ENCODE measurements at places on chromosomes 7 and 10.

DNA sequence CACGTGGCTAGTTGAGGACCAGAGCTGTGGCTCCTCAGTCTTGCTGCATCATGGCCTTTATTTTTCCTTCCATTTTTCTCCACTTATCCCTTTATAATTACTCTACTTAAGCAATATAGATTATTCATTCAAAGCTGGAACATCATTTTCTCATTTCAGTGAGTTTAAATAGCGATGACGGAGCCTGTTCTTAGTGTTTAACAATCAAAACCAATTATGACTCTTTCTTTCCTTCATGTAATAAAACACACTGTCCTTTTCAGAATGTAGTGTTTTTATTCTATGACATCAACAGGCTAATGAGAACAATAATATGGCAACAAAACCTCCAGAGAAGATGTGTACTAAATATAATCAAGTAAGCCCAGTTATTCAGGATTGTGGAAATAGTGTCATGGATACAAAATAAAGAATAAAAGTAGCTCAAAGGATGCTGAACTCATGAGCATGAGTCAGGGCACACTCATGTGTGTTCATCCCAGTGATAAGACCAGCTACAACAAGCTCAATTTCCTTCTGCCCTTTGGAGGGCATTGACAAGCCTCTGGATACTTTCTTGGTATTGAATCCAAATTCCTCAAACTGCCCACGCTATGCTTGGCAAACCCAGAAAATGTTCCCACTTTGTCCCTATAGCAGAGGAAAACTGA lies 188.4 kb downstream of the CYP26A1 start:
- no peaks in the 10 kb centered on the region for H3K4me1 ChIP-seq
- no peak for DNase-seq
- no peak overlapping the region for H3K27ac ChIP-seq

DNA sequence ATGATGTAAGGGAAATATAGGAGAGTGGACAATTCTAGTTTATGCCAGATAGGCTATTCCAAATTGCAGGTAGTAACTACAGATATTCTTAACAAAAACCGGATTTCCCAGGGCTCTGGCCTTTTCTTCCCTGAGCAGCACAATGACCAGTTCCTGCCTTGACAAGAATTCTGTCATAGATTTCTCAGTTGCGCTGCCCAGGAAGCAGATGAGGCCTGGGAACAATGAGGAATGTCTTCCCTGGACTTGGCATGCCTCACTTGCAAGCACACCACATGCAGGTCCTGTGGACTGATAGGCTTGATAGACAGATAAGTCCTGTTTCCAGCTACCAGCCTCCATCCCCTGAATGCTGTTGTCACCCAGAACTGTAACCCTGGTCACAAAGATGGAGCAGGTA lies 174.5 kb upstream of the PRSS58 start:
- H3K4me1 ChIP-seq = no peaks in the 10 kb centered on the region
- H3K4me3 ChIP-seq = no peak overlapping the region
- DNase-seq = no peak
- H3K36me3 ChIP-seq = no peaks in the 10 kb centered on the region
- no peak overlapping the region for H3K27ac ChIP-seq

DNA sequence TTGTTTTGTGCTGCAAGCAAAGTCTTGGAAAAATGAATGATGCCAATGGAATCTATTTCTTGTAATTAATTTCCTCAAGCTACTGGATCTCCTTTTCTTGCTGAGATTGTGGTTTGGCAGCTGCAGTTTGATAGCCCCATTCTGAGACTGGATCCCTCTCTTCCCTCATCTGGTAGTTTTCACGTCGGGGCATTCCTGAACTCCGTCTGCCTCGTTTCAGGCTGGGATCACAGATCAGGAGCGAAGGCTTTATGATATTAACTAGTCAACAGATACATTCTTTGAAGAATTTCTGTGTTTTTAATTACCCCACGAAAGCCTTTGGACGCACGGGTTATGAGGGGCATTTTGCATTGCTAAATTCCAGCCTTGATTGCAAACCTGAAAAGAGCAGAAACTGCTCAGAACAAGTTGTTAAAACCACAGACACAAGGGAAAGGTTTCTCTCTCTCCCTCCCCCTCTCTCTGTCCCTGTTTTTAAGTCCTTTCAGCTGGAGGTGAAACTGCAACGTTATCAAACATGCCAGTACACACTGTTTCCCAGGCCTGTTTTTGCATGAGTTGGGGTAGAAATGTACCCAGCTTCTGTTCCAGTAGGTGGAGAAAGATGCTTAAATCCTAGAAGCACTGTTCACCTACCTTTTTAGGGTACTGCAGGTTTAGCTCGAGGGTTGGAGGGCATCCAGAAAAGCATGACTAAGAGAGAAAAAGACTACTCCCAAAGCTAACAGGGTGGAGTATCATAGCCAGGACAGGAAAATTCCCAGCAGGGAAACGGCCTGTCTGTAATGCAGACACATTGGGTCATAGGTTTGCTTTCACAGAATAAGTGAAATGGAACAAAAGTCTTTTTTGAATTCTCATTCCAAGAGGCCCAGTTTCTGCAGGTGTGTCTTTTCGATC lies 124.3 kb downstream of the CUX1 start:
- H3K27ac ChIP-seq = peak overlapping the region; percentile 16
- H3K27me3 ChIP-seq = no peaks in the 10 kb centered on the region
- peaks cover 6% of the 10 kb centered on the region for H3K4me1 ChIP-seq

GRCh38 chr10:74930965-74931364 lies 104.6 kb downstream of the KAT6B start:
- no peaks in the 10 kb centered on the region for H3K36me3 ChIP-seq
- no peak overlapping the region for H3K4me3 ChIP-seq
- no peaks in the 10 kb centered on the region for H3K27me3 ChIP-seq
- H3K4me1 ChIP-seq = no peaks in the 10 kb centered on the region
- no peak overlapping the region for H3K27ac ChIP-seq
- no peak for DNase-seq

GRCh38 chr10:94150541-94151184 lies 156.9 kb downstream of the PLCE1 start:
- no peaks in the 10 kb centered on the region for H3K4me1 ChIP-seq
- no peaks in the 10 kb centered on the region for H3K36me3 ChIP-seq
- no peak for DNase-seq
- no peaks in the 10 kb centered on the region for H3K27me3 ChIP-seq
- H3K27ac ChIP-seq = no peak overlapping the region
- H3K4me3 ChIP-seq = no peak overlapping the region

GRCh38 chr10:124744102-124745050 lies at the start of gene FAM53B:
TSS of gene FAM53B (minus strand) at chr10:124744378. CDS start at chr10:124706713, 37,665 bp downstream.
- peak within 1 kb of the TSS; percentile 97 for H3K27ac ChIP-seq
- H3K4me3 ChIP-seq = peak within 1 kb of the TSS; percentile 79
- H3K27me3 ChIP-seq = no peaks in the 10 kb centered on the region
- DNase-seq = peak; percentile 92
- H3K4me1 ChIP-seq = peaks cover 60% of the 10 kb centered on the region

DNA sequence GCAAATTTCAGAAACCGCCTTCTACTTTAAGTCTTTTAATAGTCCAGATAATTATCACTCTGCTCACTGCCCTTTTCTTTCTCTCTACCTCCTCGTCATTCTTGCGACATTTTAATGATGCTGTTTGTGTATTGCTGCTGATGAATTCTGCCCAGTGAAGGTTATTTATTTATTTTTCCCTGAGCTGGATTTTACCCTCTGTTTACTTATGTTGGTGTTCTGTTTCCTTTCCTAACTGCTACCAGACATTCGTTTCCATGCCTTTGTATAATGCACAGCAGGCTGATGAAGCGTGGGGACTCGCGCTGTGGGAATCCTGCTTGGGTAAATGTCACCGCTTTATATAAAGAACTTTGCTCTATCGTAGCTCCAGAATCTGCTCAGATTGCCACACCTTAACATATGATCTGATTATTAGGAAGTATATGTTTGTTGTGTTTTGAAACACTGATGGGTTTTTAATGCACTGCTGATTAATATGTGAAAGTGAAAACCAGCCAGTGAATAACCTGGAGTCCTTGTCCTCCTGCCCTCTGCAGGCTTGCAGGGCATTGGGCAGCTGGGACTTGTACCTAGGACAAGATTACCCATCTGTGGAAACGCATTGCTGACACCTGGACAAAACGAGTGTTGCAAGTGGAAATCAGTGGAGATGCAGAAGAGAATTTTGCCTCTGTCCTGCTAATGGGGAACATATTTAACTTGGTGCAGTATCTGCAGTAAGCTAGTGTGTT lies 291.5 kb downstream of the SDK1 start:
- H3K27me3 ChIP-seq = no peaks in the 10 kb centered on the region
- no peaks in the 10 kb centered on the region for H3K4me1 ChIP-seq
- H3K4me3 ChIP-seq = no peak overlapping the region
- H3K27ac ChIP-seq = no peak overlapping the region
- H3K36me3 ChIP-seq = no peaks in the 10 kb centered on the region
